BJ (cell line): ENCODE measurements at places on chromosomes 2 and 18.
A peak's percentile ranks its signal among the peaks of the same experiment; 100 is the strongest.

DNA sequence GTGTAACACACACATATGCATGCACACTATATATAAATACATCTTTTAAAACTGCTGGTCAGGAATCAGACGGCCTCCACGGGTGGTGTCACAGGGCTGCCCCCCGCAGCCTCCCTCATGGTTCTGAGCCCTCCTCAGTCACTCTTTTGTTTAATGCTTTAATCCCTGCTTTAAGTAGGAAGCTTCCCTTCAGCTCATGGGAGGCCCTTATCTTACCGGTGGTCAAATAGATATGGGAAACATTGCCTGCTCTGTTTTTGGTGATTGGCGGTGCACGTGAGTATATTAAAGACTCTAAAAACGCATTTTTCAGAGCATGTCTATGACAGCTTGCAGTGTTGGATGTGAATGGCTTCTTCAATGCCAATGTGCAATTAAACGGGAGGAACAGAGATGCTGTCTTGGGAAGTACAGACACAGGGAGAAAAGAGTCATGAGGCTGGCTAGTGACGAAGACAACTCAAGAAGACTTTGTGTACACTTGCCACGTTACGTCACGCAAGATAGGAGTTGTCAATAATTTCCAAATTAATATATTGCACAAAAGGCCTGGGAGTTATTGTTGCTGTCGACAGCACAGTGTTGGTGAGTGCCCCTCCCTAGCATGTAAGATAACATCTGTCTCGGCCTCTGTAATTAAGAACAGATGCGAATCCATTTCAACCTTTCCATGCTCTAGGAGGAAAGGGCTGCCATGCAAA is 23.3 kb downstream of the GNLY start:
- DNase-seq: peak; percentile 81

GRCh38 chr2:114688241-114688640 is 245.8 kb downstream of the DPP10 start:
- no peak for DNase-seq

- no peak for DNase-seq
Measured at GRCh38 chr2:209458008-209458979, 34.4 kb downstream of the MAP2 start.

DNA sequence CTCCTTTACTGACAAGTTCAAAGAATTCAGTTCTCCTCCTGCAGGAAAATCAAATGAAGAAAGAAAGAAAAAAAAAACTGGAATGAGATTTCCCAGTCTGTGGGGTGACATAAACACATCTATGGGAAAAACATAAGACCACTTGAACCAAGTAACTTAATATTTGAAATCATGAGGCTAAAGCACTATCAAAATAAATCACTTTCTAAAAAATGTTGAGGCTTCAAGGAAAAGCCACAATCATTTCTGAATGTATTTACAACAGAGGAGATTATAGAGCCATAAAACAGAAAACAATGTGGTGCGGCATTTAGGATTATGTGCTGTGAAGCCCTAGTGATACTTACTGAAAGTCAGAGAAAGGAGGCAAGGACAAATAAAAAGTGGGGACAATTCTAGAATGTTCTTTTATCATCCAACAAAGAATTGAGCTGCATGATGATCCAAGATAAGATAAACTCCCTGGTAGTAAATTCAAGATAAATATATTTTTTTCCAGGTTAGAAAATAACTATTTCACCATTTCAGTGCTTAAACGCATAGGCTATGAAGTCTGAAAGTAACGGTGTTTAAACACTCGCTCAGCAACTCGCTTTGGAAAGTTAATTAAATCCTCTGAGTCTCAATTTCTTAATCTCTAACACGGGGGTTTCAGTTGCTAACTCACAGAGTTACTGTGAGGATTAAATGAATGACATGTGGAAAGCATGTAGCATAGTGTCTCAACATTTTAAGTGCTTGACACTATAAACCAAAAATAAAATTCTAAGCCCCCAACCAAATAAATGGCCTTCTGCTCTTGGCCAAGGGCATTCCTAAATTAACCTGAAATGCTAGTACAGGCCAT is 288.5 kb downstream of the AGPS start:
- no peak for DNase-seq

DNA sequence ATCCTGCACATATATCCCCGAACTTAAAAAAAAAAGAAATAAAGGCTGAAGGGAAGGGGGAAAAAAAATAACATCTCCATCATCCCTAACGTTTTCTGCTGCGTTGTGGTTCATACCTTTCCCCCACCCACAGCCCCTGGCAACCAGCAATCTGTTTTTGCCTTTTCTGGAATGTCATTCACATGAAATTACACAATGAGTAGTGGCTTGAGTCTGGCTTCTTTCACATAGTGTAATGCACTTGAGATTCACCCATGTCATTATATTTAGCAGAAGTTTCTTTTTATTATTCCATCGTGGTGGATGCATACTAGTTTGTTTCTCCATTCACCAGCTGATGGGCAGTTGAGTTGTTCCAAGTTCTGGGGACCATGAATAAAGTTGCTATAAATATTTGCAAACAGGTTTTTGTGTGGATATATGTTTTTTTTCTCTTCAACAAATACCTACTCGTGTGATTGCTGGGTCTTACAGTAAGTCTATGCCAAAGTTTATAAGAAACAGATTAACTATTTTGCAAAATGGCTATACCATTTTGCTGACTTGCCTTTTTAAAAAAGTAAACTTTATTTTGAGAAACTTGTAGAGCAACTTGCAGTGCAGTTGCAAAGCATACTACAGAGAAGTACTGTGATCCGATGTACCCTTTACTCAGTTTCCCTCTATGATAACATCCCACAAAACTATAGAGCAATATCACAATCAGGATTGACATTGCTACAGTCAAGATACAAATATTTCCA is 322.5 kb downstream of the LPIN1 start:
- DNase-seq: no peak

GRCh38 chr18:75198036-75198435 is 10.9 kb downstream of the PTGR3 start:
- DNase-seq: no peak

GRCh38 chr2:54524226-54524991 is 68.3 kb downstream of the SPTBN1 start:
- DNase-seq: peak; percentile 58
